ENCODE measurements at places on chromosomes 7 and 10.

DNA sequence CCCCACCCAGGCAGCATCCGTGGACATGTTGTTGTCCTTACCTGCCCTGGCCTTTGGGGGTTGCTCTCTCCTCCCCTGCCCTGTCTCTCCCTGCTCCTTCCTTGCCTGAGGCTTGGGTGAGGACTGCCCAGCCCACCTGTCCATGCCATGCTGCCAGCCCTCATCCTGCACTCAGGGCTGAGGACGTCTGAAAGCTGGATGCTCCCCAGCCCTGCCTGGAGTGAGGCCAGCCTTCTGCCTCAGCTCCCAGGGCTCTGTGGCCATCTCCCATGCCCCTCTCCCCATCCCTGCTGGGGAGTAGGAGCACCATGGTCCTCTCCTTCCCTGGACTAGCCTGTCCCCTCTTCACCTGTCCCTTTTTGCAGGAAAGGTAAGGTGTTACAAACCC, 68.4 kb downstream of the RAMP3 start:
- DNase-seq, result no peak

GRCh38 chr7:98978672-98979071, 100.3 kb downstream of the TRRAP start:
- DNase-seq, result no peak

GRCh38 chr7:156368053-156368843, 272.3 kb upstream of the RNF32 start:
- no peak for DNase-seq

DNA sequence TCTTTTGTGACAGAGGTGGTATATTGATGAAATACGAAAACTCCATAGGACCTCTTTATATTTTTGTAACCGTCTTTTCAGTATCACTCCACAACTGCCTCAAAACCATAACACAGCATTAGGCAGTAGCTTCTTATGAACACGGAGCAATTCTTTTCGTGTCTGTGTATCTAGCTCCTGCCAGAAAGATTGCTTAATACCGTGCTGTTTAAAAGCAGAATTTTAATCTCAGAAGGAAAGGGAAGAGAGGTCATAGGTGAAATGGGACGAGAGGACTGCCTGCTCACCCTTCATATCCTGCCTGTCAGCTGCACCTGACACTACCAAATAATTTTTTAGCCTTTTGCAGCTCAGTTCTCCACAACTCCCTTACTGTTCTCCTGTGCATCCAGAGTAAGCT, 200.7 kb downstream of the DNAH11 start:
- no peak for DNase-seq

DNA sequence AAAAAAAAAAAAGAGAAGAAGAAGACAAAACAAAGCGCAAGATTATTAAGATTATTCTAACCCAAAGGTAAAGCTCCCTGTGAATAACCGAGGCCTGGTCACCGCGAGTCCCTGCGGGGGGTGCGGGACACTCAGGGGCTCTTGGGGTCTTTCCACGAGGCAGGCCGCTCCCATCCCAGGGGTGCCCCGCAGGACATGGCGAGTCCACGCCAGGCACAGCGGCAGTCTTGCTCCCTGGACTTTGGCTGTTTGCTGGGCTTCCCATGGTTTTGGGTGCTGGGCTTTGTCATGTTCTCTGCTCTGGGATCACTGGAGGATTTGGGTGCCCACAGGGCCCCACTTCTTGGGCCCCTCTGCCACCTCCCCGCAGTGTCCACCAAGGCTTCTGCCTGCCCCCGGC, 137.4 kb upstream of the TCERG1L start:
- DNase-seq, result no peak
